ENCODE measurements at places on chromosomes 2 and 18. TPM values are rescaled to one million over a fixed set of nuclear protein-coding genes. Genes with fewer than 3 reads are reported as not detected.

CYRIA gene
- total RNA-seq, result 0.30 TPM

ABCB11 gene
- not detected for total RNA-seq

TTC27 gene
- 32.2 TPM for total RNA-seq

GRHL1 gene
- 0.59 TPM for total RNA-seq

ABCG5 gene
- total RNA-seq, result not detected

CAPG gene
- total RNA-seq, result 49.6 TPM

IFIH1 gene
- 5.6 TPM for total RNA-seq

CHRNG gene
- total RNA-seq, result not detected

ZBTB7C gene
- not detected for total RNA-seq

TRABD2A gene
- 6.0 TPM for total RNA-seq

HOXD12 gene
- not detected for total RNA-seq

DNAH7 gene
- total RNA-seq, result 0.30 TPM

FSIP2 gene
- not detected for total RNA-seq

SCYGR6 gene
- total RNA-seq, result not detected

C18orf54 gene
- total RNA-seq, result 8.6 TPM

IL1RN gene
- not detected for total RNA-seq

AFG3L2 gene
- 48.2 TPM for total RNA-seq

ERBB4 gene
- 0.42 TPM for total RNA-seq

CIB4 gene
- not detected for total RNA-seq

MRO gene
- total RNA-seq, result 1.6 TPM

PAX3 gene
- not detected for total RNA-seq

GYPC gene
- 37.4 TPM for total RNA-seq

LDAH gene
- total RNA-seq, result 20.8 TPM

IL36B gene
- total RNA-seq, result not detected

DNER gene
- 0.30 TPM for total RNA-seq

PROKR1 gene
- not detected for total RNA-seq

VSNL1 gene
- total RNA-seq, result not detected

GREB1 gene
- 0.83 TPM for total RNA-seq

NEU4 gene
- total RNA-seq, result 0.18 TPM

TP53I3 gene
- 28.5 TPM for total RNA-seq

AQP12B gene
- total RNA-seq, result not detected

STARD6 gene
- total RNA-seq, result not detected

Data from smooth muscle cell of the umbilical artery (primary cell).